Activated CD4-positive, alpha-beta T cell treated with anti-CD3 and anti-CD28 coated beads, Interleukin-2, amount 50 U/mL, for 1 hour (primary cell): ENCODE measurements at places on chromosomes 4 and X.

DNA sequence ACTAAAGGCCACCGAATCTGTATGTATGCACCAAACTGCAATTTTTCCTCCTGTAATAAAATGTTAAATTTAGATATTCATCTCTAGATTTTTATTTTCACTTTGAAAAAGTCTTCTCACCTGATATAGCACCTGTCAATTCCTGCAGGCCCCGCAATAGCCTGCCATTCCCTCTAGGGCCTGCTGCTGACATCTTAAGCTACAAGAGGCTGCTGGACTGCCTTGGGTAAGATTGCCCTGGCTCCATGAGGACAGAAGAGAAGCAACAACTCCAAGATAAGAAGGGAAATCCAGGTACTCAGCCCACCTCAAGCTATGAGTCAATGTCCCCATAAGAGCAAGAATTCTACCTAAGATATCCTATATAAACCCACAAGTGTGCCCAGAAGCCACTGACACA is 230.2 kb upstream of the AGTR2 start:
- DNase-seq: no peak

GRCh38 chrX:46953137-46953527 is 40.9 kb downstream of the JADE3 start:
- no peak for DNase-seq

GRCh38 chr4:85968945-85969819 is 390.7 kb downstream of the MAPK10 start:
- no peak for DNase-seq

- peak; percentile 68 for DNase-seq
Measured at GRCh38 chrX:46573892-46574773, 568 bp downstream of the CHST7 start.

- DNase-seq: no peak
Measured at GRCh38 chrX:32483534-32484136, 727.7 kb downstream of the DMD start.

GRCh38 chr4:121199742-121200561 is 35.8 kb upstream of the TNIP3 start:
- peak; percentile 13 for DNase-seq

GRCh38 chr4:150038335-150039076 is 39.7 kb upstream of the DCLK2 start:
- no peak for DNase-seq

- peak; percentile 51 for DNase-seq
Measured at GRCh38 chrX:2707334-2707760, 16.3 kb downstream of the CD99 start.

GRCh38 chr4:28360681-28361080 is 1500.0 kb downstream of the STIM2 start:
- no peak for DNase-seq

GRCh38 chr4:62526671-62527070 is 1326.5 kb downstream of the ADGRL3 start:
- no peak for DNase-seq

- no peak for DNase-seq
Measured at GRCh38 chr4:62449538-62449937, 1249.4 kb downstream of the ADGRL3 start.

DNA sequence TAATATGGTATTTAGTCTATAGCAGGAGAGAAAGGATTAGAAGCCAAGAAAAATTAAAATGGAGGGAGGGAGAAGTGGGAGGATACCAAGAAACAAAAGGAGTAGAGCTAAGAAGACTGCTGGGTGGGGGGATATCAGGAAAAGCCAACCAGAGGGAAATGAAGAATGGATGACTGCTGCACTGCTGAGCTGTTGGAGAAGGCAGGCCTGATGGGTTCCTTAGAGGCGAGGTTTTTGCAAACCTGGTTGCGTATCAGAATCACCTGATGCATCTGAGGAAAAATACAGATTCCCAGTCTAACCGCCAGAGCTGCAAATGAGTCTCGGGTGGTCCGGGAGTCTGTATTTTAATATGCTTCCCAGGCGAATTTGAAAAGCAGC is 1.5 kb downstream of the PGRMC1 start:
- DNase-seq: no peak

- DNase-seq: no peak
Measured at GRCh38 chr4:38086151-38086848, 126.1 kb downstream of the PTTG2 start.

- DNase-seq: no peak
Measured at GRCh38 chr4:137420901-137421396, 111.3 kb downstream of the PCDH18 start.

GRCh38 chrX:48492293-48492910 is 16.4 kb upstream of the PORCN start:
- DNase-seq: no peak
